GOT3 (cell line): ENCODE measurements at places on chromosomes 2 and 18.

DNA sequence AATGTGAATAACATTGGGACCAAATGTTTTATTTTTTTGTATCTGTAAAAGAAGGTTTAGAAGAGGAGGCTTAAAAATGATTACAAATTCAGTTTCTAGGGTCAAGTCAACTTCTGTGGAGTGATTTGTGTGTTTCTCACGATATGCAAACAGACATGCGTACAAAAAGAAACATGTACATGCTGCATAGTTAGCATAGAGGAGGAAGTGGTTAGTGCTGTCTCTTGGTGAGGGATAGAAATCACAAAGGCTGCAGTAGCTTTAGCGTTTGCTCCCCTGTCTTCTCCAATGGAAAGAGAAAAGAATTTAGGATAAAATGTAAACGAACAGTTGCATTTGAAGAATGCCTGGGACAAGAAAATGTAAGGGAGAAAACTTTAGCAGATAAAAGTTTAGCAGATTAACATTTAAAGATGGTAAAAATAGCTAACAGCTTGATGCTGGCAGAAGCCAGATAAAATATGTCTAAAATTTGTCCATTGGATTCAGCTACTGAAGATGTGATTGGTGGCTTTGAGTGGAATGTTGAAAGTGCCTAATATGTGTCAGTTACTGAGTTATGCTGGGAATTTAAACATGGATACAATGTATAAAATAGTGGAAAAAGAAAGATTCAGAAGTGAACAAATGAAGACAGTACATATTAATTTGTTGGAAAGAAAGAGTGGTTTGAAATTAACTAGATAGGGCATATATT, 44.9 kb downstream of the MALT1 start:
- no peak for DNase-seq

- no peak for DNase-seq
These were observed 166.4 kb upstream of the PXDN start for GRCh38 chr2:1910592-1911246.

GRCh38 chr2:33482518-33482917, 6.1 kb downstream of the RASGRP3 start:
- DNase-seq, result no peak

- no peak for DNase-seq
These were observed 157.3 kb downstream of the CTNNA2 start for GRCh38 chr2:79670198-79670597.

GRCh38 chr2:175111200-175111657, 56.8 kb downstream of the ATF2 start:
- no peak for DNase-seq

GRCh38 chr2:192051533-192051932, 143.2 kb downstream of the TMEFF2 start:
- DNase-seq, result no peak

- DNase-seq, result no peak
These were observed 700.5 kb upstream of the CHAC2 start for GRCh38 chr2:53067056-53067455.

DNA sequence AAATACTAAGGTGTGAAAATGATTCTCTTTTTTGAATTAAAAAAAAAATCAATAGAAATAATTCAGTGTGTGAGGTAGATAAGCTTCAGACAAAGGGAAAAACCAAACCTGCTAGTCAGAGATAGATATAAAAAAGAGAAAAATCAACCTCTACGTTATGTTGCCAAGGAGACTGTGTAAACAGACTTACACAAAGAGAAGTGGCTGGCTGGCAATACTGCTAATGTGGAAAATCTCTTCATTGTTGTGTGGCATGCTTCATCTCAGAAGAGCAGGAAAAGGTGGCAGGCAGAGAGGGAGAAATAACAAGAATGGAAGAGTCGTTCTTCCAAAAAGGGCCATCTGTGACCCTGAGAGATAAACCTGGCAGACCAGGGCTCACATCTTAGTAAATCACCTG, 200.8 kb downstream of the SLC8A1 start:
- no peak for DNase-seq

DNA sequence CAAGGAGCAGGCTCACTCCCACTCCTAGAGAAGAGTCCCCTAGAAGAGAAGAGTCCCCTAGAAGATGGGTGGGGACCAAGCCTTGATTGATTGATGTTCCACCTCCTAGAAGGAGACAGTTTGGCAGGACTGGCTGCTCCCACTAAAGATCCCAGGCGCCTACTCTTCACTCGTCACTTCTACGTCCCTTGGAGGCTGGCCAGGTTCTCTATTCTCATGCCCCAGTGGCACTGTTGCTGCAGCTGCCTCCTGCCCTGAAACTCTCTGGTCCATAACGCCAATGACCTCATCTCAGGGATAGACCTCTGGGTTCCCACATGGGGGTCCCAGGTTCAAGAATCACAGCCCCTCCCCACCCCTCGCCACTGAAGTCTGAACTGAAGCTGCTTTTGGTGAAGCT, 2.5 kb upstream of the SP140L start:
- DNase-seq, result no peak

DNA sequence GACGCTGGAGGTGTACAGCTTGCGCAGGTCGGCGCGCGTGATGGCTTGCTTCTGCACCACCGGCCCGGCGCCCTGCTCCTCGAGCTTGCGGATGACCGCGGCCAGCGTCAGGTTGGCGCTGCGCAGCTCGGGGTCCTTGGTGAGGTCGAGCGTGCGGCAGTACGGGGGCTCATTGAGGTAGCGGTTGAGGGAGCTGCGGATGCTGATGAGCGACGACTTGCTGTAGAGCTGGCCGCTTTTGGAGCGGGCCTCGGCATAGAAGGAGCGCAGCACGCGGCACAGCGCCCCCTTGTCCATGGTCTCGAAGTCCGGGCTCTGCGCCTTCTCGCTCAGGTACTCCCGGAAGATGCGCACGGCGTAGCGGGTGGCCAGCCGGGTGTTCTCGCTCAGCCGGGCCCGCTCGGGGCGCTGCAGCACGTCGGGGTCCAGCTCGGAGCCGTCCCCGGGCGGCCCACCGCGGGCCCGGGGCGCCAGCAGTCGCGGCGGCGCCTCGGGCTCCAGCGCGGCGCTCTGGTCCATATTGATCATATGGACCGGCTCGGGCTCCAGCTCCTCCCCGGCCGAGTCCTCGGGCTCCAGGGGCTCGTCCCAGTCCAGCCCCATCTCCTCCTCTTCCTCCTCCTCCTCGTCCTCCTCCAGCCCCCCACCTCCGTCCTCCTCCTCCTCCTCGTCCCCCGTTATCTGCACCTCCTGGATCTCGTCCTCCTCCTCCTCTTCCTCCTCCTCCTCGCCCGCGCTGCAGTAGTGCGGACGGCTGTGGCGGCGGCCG, 523 bp downstream of the KCTD1 start:
- DNase-seq, result no peak

DNA sequence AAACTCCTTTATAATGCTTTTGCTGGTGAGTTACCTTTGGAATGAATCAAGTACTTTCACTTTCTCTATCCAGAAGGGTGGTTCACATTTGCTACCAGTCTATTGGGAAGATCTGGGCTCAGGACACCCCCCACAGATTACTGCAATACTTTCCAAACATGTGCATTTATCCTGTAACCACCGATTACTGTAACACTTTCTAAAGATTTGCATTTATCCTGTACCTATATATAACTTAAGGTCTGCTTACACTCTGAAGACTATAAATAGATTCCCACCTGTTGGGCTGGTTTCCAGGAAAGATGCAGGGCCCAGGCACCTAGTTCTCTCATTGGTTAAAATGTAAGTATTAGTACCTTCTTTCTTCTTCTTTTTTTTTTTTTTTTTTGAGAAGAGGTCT, 113.0 kb upstream of the NEDD4L start:
- no peak for DNase-seq

GRCh38 chr2:146540271-146540932, 1304.4 kb upstream of the ACVR2A start:
- DNase-seq, result no peak

DNA sequence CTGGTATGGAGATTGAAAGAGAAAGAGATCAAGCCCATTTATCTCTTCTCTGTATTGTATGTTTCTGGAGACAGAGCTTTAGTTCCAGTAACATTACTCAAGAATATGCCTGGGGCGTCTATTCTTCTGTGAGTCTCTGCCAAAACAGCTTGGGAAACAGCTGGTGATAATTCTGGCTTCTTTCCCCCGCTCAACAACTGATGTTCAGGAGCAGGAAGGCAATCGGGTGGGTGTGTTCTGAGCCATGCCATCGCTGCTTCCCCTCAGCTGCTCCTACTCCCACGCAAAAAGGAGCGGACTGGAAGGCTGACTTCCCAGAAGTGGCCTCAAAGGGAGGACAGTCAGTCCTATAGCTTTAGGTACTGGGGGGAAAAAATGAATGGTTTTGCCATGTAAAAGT, 695.1 kb downstream of the PLCL1 start:
- DNase-seq, result no peak

GRCh38 chr18:74498712-74499627, 2.8 kb downstream of the CNDP2 start:
- no peak for DNase-seq

GRCh38 chr2:15856318-15856717, 84.0 kb upstream of the MYCN start:
- no peak for DNase-seq

DNA sequence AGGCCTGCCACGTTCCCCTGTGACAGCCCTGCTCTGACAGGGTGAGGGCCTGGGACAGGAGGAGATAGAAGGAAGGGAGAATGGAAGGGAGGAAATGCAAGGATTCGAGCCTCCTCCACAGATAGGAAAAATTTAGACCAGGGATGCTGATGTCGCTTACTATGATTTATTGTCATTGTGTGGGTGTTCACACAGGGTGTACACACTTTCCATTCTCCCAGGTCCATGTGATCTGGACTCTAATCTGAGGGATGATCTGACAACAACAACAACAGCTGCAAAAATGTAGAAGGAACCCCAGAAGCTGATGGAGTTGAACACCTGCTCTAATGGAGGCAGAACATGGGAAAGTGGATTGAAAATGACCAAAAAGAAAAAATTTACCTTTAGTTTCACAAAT, 231.7 kb upstream of the TNP1 start:
- DNase-seq, result no peak

GRCh38 chr2:57408587-57408986, 638.0 kb upstream of the VRK2 start:
- DNase-seq, result no peak

DNA sequence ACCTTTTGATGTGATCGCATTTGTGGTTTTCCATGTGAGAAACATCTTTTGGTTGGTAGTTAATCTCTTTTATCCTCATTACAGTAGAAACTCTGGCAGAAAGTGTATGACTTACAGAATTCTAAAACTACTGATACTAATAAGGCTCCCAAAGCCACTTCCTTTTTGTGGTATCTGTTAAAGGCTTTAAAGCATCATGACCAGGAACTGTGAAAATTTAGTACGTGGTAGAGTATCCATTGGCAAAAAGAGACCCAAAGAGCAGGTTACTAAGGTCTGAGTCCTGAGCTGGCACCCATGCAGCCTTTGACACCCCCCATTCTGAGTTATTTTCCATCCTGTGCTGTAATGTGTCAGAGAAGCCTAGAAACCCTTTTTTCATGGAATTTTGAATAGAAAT, 94.5 kb downstream of the DPP4 start:
- no peak for DNase-seq

DNA sequence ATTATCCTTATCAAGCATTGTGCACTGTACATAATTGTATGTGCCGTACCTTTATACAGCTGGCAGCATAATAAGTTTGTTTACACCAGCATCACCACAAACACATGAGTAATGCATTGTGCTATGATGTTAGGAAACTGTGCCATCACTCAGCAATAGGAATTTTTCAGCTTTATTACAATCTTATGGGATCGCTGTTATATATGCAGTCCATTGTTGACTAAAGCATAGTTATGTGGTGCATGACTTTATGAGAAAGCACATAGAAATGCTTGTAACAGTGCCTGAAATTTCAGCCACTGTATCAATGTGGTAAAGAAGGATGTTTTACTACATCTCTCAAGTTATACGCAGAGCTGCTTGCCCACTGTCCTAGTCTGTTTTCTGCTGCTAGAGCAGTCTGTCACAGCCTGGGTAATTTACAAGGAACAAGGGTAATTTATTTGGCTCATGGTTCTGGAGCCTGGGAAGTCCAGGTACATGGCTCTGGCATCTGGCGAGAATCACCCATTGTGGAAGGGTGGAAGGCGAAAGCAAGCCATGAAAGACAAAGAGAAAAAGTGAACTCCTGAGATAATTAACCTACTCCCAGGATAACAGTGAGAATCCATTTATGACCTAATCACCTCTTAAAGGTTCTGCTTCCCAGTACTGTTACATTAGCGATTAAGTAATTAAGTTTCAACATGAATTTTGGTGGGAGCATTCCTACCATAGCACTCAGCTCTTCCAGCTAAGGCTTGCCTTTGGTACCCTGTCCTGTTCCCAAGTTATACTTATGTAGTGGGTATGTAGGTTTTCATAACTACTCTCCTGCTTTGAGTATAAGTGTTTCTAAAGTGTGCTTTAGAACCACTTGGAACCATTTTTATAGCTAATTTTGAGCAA, 4.6 kb downstream of the MAP3K20 start:
- DNase-seq, result no peak

- DNase-seq, result no peak
These were observed 56.2 kb downstream of the DDX1 start for GRCh38 chr2:15647622-15648590.

DNA sequence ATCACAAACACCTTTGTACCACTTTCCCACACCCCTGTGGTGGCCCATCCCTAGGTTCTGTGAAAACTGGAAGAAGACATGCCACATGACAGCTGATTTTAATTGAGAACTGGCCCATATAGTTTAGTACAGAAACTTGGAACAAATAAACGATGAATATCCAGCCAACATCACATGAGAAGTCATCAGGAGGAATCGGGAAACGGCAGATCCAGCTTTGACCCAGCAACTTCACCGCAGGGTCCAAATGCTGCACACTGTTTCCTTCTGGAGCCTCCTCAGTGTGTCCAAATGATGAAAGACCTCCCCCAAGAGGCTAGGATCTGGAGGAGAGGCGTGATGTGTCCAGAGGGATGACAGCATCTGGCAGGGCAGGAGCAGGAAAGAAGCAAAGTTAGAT, 75.5 kb downstream of the COPS8 start:
- no peak for DNase-seq

DNA sequence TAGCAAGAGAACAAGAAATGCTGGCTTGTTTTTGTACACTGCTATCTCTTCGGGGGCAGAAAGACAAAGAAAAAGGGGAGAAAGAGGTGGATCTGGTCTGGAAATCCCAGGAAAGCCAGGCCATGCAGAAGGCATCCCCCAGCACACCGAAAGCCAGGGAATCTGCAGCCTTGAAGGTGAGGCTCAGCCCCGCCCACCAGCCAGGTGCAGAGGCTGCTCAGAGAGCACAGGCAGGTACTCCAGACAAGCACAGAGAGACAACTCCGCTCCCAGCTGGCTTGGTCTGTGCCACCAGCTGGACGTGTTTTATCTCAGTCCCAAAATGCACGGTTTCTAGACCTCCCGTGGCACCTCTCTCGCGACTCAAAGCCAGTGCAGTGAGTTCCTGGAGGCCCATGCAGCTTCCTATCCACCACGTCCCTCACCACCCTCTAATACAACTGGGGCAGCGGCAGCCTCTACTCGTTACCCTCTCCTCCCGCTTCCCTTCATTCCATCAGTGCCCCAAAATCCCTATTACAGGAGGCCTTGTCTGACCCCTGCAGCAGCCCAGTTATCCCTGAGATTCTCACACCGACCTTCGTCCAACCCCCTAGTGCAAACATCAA, 62.8 kb downstream of the HDAC4 start:
- DNase-seq, result no peak
